ENCODE measurements at places on chromosomes 11 and 22.

DNA sequence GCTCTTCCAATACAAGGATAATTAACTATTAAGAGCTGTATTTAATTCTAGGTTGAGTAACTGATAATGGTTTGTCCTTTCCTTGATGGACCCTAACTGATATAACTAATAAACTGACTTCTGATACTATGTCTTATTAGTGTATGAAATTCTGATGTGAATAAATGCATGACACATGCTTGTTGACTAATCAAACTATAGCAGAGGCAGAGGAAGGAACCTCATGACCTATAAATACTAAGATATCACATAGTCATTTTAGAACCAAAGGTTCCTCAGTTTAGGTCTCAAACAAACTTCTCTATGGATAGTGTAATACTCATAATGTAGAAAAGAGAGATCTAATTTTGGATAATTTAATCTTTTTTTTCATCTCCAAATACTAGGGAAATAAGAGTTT, 4.8 kb upstream of the HBD start:
- DNase-seq: no peak

- no peak for DNase-seq
Observed at GRCh38 chr11:46112961-46113607, 8.2 kb downstream of the PHF21A start.

DNA sequence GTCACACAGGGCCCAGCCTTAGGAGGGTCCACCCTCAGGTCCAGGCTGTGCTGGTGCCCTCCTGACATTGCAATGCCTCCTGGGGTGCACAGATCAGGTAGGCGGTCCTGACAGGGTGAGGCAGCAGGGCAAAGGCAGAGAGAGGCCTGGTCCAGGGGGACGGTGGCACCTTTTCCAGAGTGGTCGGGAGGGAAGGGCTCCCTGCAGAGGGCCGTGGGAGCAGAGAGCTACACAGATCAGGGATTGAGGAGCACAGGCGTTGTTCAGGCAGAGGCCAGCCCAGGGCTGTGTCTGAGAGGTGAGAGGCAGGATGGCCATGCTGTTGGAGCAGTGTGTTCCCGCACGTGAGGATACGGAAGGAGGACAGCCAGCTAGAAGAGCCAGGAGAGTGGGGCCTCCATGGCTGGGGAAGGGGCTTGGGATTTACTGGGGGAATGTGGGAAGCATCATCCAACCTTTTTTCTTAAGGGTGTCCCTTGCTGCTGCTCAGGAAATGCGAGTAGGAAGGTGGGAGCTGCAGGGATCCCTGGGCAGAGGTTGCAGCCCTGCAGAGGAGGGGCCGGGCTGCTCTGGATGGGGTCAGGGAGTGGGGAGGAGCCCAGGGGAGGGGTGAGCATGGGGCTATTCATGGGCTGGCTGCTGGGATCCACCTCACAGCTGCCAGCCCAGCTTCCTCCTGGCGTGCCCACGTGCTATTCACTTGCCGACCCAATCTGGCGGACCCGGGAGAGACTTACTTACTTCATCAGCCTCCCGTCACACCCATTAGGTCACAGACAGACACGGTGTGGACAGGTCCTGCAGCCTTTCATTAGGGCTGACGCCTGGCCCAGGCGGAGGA, 1516.4 kb downstream of the TBC1D22A start:
- no peak for DNase-seq

DNA sequence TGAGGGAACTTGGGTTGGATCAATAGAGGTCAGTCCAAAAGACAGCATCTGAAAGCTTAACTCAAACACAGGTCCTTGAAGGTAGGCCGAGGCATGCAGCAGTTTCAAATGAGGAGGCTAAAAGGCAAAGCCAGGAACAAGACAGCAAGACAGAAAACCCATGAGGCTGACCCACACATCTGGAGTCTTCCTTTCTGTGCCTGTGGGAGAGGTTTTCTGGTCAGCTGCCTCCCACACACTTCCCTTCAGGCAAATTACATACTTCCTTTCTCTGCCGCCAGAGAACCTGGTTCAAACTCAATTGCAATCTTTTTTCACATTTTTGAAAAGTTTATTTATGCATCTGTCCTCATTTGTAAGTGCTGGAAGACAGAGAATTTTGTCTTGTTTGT, 29.8 kb upstream of the CRTAM start:
- DNase-seq: no peak
